ENCODE measurements at places on chromosomes 7 and 10. TPM values are rescaled to one million over a fixed set of nuclear protein-coding genes. Genes with fewer than 3 reads are reported as not detected.

CRTAC1 gene
- 0.22 TPM for total RNA-seq

POMZP3 gene
- total RNA-seq, result 19.4 TPM

WEE2 gene
- total RNA-seq, result not detected

TMEM178B gene
- total RNA-seq, result 0.14 TPM

SFRP5 gene
- 3.1 TPM for total RNA-seq

ZNF488 gene
- total RNA-seq, result not detected

ZP3 gene
- total RNA-seq, result 3.2 TPM

ADIRF gene
- total RNA-seq, result not detected

AGR3 gene
- not detected for total RNA-seq

NPTX2 gene
- 0.18 TPM for total RNA-seq

DNA sequence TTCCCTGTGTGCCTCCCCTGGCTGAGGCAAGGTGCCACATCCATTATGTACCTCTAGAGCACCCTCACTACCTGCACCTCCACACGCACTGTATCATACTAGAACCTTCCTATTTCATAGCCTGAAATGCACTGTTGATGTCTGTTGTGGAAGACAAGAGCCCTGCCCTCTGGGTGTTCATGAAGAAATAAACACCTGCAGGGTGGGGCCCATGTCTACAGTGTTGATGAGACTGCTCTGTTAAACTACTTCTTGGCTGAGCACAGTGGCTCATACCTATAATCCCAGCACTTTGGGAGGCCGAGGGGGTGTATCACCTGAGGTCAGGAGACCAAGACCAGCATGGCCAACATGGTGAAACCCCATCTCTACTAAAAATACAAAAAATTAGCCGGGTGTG, 14.0 kb downstream of the SORBS1 start:
- no peak for DNase-seq

DNA sequence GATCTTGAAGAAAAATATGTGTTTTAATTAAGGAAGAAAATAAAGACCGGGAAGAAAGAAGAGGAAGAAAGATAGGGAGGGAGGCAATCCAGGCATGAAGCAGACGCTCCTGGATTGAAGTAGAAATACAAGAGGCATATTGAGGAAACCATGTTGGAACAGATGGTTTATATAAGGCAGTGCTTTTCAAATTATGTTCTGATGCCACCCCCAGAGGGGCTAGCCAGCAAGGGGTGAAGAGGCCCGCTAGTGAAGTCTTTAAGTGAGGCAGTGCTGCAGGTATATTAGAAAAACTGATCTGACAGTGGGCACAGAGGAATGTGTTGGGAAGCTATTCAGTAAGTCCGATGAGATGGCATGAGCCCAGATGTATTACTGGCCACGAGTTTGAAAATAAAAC, 40.1 kb downstream of the REEP3 start:
- no peak for DNase-seq

- DNase-seq, result no peak
Measured at GRCh38 chr7:42502022-42502421, 265.0 kb upstream of the GLI3 start.

DNA sequence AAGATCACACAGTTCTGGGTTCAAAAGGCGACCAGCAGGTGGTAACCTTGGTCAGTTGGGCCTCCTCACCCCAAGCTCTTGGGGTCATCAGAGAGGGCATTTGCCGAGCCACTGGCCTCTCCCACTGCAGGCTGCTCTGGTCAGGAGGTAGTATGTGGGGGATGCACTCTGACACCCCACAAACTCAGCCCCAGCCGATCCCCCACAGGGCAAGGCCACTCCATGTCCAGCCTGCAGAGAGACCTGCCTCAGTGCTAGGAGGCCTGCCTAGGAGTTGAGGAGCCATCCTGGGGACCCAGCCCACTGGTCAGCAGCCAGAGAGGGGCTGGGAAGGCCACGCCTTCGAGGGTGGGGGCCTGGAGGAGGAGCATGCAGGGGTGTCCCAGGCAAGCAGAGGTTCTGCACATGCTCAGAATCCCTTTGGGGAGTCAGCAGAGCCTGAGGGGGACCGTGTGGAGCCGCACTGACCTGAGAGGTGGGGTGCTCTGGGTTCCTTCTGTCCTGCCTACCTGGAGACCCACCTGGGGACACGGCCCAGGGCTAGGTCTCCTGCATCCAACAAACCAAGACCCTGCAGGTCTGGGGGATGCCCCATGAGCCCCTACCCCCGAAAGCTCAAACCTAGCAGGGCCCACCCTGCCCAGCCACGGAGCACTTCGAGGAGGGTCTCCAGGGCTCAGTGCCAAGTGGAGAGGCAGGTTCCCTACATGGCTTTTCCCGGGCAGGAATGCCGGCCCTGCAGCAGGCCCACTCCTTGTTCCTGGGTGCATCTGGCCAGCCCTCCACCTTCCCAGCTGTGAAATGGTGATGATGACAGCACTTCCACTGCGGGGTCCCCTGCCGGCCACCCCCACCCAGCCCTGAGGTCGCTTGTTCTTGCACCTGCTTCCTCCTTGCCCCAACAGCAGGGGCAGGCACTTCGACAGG, 58.5 kb downstream of the RASGEF1A start:
- DNase-seq, result no peak

DNA sequence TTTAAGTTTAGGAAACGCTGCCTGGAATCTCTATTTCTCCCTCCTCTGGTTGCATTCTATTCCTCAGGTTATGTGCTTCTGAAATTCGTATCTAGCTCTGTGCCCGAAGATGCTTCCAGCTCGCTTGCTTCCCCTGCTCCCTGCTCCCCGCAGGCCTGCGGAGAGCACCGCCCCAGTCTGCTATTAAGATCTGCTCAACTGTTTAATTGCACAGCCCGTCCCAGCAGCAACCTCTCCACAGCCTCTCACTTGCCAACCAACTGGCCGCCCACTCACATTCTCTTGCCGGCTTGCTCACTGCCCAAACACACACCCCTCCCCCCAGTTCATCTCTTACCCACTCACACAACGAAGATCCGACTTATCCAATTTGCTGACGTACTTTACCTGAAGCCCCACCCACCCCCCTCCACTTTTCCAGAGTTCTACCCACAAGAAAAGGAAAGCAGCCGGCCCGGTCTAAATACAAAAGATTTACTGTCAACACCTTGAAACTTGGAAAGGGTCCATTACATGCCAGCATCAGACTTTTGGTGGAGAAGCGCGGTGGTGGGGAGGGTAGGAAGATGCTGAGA, 167.3 kb upstream of the KLF14 start:
- DNase-seq, result no peak

DNA sequence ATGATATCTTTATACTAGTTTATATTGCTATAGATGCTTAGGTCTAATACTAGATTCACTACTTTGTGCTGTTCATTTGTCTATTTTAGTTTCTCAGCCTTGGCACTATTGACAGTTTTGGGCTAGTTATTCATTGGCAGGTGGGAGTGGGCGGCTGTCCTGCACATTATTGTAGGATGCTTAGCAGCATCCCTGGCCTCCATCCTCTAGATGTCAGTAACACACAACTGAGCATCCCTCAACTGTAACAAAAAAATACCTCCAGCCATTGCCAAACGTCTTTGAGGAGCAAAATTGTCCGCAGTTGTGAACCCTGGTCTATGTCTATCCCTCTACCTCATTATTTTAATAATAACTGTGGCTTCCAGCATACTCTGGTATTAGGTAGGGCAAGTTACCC, 34.4 kb upstream of the PNLIP start:
- no peak for DNase-seq

DNA sequence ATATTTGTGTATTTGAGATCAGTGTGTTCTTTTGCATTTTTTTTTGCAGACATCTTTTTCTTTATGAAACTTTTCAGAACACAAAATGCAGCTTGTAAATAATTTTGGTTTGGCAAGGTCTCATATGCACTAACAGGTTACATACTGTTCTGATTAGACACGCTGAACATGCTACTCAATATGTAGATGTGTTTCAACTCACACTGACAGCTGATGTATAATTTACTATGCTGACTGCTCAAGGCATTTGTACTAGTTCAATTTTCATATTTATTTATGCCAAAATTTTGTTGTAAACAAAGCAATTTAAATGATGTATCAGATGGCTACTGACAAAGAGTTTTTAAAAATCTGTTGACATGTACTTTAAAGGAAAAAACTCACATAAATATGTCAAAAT, 123.8 kb downstream of the TFEC start:
- no peak for DNase-seq

GRCh38 chr7:76047305-76047810, 442 bp downstream of the STYXL1 start:
- no peak for DNase-seq

GRCh38 chr10:132690821-132691610, 94.9 kb downstream of the NKX6-2 start:
- DNase-seq, result no peak

DNA sequence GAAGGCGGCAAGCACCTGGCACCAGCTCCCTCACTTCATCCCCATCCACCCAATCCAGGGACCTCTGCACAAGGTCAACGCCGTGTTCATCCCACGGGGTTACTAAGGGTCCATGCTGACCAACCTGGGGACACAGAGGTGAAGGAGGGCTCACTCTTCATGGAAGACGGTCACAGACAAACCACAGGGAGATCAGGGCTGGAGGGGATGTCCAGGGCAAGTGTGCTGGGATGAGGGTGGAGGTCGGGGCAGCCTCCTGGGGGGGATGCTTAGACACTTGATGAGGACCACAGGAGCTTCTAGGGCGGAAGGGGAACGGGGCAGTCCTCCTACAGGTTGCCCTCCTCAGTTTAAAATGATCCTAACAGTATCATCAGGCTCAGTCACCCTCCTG, 46.7 kb downstream of the FAM53B start:
- DNase-seq, result no peak

DNA sequence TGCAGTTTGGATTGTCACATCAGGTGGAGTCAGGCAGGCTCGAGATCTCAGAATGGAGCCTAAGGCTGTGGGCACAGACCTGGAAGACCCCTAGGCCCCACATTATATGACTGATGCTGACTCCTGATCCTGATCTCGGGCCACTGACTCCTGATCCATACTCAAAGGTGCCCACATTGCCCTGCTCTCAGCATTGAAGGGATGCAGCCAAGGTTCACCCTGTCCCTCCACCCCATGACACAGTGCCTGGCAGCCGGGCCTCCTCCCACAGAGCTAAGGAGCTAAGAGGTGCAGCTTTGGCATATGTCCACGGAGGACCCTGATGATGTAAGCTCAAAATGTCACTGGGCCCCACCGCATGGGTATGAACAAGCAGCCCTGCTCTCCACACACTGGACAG, 36.6 kb downstream of the TCERG1L start:
- no peak for DNase-seq

Measured in T-cell (primary cell).